NCI-H2227 treated with DMSO at 0.1 percent for 48 hours (cell line): ENCODE measurements at places on chromosomes 6 and 20.

DNA sequence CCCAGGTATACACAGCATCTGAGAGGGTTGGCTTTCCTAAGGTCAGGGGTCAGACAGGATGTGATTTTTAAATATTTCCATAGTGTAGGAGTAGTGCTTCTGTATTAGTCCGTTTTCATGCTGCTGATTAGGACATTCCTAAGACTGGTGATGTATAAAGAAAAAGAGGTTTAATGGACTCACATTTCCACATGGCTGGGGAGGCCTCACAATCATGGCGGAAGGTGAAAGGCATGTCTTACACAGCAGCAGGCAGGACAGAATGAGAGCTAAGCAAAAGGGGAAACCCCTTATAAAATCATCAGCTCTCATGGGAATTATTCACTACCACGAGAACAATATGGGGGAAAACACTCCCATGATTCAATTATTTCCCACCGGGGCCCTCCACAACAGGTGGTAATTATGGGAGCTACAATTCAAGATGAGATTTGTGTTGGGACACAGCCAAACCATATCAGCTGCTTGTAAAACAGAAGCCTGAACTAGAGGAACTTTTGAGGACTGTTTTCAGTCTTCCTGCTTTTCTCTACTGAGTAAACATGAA lies 91.0 kb upstream of the MEI4 start:
- no peak for DNase-seq

- no peak for DNase-seq
Measured at GRCh38 chr6:31836047-31836473, 8.5 kb downstream of the HSPA1B start.

DNA sequence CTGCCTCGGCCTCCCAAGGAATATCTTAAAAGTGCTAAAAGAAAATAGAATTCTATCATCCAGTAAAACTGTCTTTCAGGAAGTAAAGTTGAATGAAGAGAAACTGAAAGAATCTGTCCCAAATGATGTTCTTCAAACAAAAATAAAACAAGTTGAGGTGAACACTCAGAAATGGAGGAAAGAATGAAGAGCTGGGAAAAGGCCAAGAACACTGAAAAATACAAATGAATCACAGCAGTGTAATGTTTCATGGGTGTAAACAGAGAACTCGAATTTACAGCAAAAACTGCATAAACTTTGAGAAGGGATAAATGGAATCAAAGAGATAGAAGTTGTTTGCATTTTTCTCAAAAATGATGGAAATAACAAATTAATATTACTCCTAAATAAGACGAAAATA lies 317.3 kb downstream of the TAF4 start:
- no peak for DNase-seq

- no peak for DNase-seq
Measured at GRCh38 chr6:142251930-142252445, 49.8 kb upstream of the ADGRG6 start.

DNA sequence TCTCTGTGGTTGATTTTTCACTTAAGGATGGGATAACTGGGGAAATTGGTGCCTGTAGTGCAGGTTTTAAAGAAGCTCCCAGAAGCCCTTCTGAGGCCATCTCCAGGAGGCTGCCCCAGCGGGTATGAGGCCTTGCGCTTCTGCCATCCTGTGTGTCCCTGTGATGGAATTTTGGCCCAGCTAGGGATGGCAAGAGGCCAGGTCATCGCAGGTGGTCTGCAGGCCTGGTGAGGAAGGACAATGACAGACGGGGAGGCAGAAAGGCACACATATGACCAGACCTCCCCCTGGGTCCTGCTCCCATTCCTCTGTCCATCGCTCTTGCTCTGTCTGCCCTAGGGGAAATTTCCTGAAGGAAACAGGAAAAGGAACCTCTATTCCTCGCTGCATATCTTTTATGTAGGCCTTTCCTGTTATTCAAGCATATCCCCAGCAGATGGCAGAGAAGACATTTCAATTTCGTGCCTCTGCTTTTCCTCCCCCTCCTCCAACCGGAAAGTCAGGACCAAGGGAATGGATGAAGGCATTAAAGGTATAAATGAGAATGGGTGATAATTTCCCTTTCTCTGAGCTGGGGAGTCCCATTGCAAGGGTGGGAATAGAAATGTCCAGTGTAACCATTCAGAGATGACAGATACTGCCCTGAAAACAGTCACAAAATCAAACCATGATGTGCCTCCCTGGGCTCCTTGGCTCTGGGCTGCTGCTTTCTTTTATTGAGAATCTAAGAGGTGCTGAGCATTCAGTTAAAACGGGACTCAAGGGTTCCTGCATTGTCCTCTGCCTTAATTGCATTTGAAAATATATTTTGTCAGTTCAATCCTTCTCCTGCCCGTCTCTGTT lies 17.6 kb upstream of the HLA-F start:
- DNase-seq, result peak; percentile 44

- no peak for DNase-seq
Measured at GRCh38 chr20:61554617-61555016, 302.6 kb downstream of the CDH4 start.

- no peak for DNase-seq
Measured at GRCh38 chr20:35514371-35514932, 15.0 kb downstream of the C20orf173 start.

- DNase-seq, result no peak
Measured at GRCh38 chr6:126060400-126060799, 74.1 kb downstream of the TRMT11 start.

DNA sequence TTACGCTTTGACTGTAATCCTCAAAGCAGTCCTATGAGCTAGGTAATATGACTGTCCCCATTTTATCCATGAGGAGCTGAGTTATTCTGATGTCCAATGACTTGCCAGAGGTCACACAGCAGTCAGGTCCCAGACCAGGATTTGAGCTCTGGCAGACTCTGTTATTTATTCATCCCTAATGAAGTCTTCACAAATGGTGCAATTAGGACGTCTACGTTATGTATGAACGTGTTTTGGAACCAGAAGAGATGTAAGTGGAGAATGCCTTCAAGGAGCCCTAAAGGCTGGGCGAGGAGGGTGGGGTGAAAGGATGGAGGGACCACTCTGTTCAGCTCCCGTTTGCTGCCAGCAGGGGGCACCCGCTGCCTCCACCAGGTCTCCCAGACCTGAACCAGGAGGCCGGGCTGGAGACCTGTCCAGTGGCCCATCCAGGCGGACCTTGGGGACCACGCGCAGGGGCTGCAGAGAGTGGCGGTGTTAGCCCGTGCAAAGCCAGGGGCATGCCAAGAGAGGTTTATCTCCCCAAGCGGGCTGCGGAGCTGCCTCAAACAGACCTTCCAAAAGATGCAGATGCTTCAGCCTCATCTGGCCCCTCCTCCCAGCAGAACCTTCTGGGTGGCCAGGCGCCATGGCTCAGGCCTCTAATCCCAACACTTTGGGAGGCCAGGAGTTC lies 15.2 kb upstream of the ZNF335 start:
- DNase-seq, result peak; percentile 35

DNA sequence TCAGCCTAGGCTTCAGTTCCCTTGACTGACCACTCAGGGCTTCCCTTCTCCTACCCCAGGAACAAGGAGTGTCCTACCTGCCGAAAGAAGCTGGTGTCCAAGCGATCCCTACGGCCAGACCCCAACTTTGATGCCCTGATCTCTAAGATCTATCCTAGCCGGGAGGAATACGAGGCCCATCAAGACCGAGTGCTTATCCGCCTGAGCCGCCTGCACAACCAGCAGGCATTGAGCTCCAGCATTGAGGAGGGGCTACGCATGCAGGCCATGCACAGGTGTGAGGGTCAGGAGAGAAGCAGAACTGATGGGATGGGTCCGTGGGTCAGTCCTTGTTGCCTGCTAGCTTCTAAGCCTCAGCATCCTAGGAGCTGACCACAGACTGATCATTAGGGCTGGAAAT lies 1.6 kb downstream of the RING1 start:
- DNase-seq, result no peak

DNA sequence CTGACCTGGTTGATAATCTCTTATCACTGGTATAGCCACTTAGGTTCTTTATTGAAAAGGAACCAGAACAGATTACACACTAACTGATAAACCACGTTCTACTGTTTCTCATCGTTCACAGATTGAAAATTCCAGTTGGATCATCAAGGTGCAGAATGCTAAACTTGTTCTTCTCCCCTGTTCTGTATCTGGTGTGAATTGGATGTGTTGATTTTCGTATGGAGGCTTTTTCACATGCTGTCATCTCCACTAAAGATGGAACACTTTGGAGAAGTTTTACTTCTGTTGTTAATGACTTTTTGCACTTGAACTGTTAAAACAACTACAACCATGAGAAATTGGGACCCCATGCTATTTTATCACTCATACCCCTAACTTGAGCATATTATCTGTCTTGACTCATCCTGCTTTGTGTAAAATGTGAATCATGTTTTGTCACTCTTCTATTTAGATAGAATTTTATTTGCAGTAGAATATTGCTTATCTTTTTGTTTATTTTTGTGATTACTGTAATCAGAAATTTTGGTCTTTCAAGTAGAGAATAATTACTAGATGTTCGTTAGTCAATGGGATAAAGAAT lies 17.5 kb downstream of the VAPB start:
- DNase-seq, result no peak

- DNase-seq, result no peak
Measured at GRCh38 chr20:39188266-39188765, 226.2 kb downstream of the DHX35 start.

DNA sequence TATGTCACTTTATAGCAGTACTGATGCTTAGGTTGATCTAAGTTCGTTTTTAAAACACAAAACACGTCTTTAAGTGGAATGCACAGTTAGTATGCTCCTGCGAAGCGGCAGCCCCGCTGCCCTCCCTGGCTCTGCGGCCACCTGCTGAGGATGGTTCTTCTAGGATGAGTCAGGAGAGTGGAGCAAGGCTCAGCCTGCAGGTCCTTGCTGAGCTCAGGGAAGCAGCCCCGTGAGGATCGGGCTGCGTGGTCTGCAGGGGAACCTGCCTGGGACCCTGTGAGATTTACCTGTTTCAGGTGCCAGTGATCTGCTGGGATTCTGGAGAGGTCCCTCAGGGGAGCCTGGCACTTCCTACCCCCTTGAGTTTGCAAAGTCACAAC lies 57.5 kb downstream of the SYNJ2 start:
- no peak for DNase-seq

DNA sequence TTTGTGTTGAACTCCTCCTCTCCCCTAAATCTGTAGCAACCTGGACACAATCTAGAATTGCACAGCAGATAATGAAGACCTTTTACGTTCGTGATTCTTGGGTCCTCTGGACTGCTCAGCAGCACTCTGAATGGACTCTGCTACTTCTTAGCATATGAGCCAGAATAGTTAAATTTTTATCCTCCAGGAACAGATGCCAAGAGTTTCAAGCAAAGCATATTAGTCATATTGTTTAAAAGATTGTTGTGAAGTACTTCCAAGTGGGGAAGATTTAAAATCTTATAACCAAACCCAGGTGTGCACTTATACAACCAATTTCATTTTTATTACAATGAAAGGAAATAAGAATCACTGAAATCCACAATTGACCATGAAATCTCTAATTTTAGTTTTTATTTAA lies 118.9 kb upstream of the EXOC2 start:
- DNase-seq, result no peak

- DNase-seq, result no peak
Measured at GRCh38 chr6:79170959-79171358, 63.5 kb downstream of the HMGN3 start.

DNA sequence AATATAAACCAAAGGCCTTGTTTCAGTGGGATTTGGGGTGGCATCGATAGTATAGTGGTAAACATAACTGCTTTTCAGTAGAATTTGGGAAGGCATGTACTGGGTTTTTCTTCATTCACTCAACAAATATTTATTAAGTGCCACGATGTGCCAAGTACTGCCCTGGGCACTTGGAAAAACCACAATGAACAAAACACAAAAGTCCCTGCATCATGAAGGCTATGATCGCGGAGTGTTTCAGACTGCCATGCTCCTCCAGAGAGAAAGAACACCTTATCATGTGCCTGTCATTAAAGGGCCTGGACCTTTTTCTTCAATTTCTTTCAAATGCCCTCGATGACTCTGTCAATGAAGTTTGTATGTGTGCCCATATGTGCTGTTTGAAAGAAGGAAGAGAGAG lies 59.2 kb upstream of the CEP85L start:
- no peak for DNase-seq

- DNase-seq, result no peak
Measured at GRCh38 chr6:148693882-148694484, 52.8 kb upstream of the UST start.

- DNase-seq, result no peak
Measured at GRCh38 chr6:10166031-10166430, 248.8 kb downstream of the TFAP2A start.

- DNase-seq, result no peak
Measured at GRCh38 chr6:40387871-40388264, 199.3 kb downstream of the LRFN2 start.

DNA sequence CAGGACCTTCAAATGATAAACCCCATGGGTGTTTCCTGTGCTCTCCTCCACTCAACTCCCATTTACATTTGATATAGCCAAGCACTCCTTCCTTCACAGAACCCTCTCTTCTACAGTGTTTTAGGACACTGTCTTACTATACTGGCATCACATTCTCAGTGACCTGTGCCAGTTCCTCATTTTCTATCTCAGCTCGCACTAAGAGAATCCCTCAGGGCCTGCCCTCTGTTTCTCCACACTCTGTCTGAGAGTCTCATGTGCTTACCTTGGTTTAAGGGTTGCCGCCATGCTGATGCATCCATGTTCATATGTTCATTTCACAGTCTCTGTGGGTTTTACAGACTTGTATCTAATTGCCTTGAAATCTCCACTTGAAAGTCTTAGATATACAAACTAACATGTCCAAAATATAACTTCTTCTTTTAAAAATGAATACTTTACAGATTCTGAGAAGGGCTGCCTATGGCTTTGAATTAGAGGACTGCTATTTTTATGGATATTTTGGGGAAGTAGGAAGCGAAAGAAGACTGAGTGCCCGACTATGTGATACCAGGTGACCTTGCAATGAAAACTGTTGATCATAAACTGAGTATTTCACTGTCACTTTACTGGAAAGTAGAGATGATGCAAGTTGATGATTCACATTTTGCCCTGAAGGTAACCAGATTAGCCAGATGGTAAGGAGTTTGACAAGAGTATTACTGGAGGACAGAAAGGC lies 153.1 kb upstream of the SIM1 start:
- no peak for DNase-seq

GRCh38 chr6:99014061-99014460 lies 66.3 kb upstream of the FBXL4 start:
- DNase-seq, result no peak

DNA sequence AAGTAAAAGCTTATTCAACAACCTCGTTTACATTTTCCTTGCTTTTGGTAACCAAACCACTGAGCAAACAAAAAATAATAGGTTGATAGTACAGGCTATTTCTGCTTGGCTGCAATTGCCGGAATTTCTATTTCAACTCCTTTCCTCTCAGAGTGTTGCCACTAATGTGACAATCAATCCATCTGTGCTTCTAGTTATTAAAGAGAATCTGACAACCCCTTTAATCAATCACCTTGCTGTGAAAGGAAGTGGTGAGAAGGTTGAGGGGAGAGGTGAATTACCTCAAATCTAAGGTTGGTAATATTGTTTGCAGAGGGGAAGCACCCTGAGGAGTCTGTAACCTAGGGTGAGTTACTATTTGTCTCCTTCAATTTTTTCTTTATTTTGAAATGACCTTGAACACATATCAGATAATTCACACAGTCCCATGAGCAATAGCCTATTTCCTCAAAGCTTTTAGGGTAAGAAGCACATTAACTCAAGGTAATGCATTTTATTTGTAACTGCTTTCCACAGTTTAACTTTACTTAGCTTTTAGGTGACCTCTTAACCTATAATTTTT lies 603.4 kb downstream of the MMUT start:
- no peak for DNase-seq
